Activated CD4-positive, alpha-beta T cell treated with anti-CD3 and anti-CD28 coated beads, Interleukin-2, amount 10 ng/mL, durations not matched to agents 7 days and 5 days (primary cell): ENCODE measurements at places on chromosomes 1 and 21.
A peak's percentile ranks its signal among the peaks of the same experiment; 100 is the strongest.

DNA sequence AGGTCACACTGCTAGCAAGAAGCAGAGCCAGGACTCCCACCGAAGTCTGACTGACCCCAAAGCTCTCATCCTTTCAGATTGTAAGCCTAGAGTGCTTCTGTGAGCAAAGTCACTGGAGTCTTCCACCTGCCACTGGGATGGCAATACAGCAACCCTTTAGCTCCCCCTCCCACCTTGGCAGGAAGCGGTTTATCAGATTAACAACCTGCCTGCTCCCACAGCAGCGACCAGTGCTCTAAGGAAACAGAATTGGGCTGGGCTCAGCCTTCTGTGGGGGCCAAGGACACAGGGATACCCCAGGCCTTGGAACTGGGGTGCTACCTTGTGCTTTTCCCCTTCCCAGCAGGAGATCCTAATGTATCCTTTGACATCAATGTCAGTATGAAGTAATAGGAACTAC, 76.0 kb downstream of the GFI1 start:
- peak; percentile 64 for DNase-seq

DNA sequence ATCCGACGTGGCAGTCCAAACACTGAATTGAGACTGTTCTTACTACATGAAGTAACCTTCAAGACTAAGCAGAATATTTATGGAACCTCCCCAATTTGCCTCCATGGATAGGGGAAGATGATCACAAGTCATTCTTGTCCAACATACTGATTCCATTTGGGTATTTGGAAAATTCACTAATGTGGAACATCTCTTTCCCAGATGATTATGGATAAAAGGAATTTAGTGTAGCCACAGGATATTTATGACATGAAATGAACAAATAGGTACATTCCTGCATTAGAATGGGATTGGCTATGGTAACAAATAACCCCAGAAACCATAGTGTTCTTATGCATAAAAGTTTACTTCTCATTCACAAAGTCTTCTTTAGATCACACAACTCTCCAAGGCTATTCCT, 40.2 kb upstream of the SGIP1 start:
- DNase-seq = no peak

DNA sequence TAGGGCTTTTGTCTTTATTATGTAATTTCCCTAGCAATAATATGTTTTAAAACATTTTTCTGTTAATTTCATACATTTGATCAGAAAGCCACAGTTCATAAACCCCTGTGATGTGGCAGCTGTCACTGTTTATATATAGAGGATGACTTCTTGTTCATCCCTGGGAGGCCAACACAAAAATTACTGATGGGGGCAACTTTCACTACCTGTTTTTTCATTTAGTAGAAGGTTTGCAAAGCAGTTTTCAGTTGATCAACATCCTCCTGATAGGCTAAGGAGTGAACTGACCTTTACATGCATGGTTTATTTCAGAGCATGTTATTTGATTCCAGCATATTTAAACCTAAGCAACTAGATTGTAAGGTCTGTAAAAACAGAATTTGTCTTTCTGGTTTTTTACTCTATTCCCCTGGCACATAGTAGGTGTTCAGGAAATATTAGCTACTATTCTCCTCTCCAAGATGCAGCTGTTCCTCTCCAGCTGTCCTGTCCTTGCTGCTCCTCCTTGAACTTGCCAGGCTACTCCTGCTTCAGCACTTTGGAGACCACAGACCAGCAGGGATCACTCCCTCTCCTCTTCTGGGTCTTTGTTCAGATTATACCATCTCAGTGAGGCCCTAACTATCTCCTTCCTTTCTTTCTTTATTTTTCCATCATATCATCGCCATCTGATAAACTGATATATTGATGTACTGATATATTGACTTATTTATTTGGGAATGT, 54.7 kb downstream of the ROR1 start:
- no peak for DNase-seq

DNA sequence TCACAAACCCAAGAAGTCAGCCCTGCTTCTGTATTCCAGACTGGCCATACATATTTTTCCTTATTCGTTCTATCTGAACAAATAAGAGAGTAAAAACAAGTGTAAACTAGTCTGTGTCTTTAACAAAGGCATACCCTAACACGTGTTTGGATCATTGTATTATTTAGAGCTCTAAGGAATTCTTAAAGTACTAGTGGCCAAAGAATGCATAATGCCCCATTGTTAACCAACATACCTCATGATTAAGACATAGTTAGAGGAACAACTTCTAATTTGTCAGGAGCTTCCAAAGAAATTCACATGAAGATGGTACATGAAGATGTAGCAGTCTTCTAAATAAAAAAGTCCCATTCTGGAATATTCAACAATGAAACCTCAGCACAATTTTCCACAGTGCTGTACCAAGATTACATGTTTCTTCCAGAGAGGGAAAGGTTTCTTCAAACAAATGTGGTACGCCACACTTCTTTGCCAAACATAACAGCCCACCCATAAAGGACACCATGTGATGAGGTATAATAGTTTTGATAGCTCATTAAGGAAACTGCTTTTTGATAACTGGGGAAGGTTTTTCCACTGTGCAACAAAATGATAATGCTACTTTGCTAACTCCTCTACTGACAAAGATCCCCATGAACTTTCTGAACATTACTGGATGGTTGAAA, 5.0 kb downstream of the PALMD start:
- no peak for DNase-seq

DNA sequence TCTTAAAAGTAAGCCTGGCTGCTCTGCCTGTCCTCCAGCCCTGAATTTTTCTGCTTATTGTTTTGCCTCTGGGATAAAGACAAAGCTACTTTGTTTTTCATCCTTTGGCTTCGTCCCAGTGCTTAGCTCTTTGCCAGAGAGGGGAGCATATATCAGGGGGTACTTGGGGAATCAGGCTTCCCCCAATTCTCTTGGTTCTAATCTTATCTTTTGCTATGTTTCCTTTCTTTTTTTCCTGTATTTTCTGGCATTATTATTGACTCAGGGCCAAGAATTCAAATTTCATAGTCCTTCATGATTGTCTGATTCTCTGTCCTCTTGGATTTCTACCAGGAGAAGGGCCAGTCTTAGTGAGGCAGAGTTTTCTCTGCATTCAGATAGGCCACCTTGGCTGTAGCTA, 51.2 kb downstream of the GIPC2 start:
- DNase-seq = no peak
